NCI-H2081 treated with DMSO at 0.1 percent for 48 hours (cell line): ENCODE measurements at places on chromosomes 6 and 20.

- no peak for DNase-seq
Observed at GRCh38 chr6:129859524-129859923, 1.6 kb downstream of the TMEM244 start.

DNA sequence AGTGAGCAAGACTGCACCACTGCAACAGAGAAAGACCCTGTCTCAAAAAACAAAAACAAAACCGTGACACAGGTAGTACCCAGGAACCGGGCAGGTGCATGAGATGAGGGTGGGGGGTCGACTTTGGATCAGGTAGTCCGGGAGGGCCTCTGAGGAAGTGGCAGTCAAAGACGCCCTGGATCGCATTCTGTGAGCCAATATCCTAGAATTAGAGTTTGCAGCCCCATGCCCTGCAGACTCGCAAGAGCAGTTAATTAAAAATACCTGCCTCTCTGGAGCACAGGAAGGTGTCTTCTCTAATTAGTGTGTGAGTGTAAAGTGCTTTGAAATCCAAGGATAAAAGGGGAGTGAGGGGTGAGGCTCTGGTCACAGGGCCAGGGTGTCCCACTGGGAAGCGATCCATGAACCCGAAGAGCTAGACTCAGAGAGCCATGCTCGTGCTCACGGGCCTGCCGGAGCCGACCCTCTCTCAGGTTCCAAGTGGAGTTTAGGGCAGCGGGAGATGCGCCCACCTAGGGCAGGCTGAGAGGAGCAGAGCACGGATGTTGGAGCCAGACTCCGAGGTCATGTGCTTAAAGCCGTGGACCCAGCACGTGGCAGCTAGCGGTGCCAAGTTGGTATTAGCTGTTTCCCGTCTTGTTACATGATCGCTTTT is 74.7 kb upstream of the PTPN1 start:
- DNase-seq: no peak

DNA sequence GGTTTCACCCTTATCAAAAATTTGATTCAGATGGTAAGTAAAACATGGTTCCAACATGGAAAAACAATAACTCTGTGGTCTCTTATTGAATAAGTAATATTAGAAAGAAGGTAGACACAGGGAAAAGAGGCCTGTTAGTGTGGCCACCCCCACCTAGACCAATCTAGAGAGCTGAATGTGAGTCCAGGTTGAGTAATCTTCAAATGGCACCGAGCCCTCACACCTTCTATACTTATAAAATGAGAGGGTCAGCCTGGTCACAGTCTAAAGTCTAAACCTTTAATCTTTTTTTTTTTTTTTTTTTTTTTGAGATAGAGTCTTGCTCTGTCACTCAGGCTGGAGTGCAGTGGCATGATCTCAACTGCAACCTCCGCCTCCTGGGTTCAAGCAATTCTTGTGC is 6.9 kb downstream of the FAM184A start:
- no peak for DNase-seq

DNA sequence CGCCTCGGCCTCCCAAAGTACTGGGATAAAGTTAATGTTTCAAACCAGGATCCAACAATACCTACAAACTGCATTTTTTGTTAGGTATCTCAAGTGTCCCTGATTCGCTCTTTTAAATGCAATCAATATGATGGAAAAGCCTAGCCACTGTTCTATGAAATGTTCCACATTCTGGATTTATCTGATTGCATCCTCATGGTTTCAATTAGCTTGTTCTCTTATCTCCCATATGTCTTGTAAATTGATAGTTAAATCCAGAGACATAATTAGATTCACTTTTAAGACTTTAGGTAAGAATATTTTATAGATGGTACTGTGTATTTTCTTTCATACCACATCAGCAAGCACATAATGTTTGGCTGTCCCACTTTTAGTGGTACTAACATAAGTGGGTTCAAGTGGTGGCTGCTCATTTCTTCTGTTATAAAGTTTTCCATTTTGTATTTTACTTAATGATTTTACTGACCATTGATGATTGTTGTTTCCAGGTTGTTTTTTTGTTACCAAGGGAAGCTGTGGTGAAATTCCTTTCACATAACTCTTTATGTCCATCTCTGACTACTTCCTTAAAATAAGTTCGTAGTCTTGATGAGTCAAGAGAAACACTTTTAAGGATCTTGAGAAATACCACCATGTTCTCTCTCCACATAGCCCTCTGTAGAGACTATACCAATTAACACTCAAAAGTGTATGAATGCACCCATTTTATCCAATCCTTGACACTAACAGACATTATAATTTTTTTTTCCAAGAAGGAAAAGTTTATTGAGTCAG is 40.5 kb downstream of the RNGTT start:
- DNase-seq: no peak

- DNase-seq: no peak
Observed at GRCh38 chr20:6588296-6588695, 179.2 kb upstream of the BMP2 start.

DNA sequence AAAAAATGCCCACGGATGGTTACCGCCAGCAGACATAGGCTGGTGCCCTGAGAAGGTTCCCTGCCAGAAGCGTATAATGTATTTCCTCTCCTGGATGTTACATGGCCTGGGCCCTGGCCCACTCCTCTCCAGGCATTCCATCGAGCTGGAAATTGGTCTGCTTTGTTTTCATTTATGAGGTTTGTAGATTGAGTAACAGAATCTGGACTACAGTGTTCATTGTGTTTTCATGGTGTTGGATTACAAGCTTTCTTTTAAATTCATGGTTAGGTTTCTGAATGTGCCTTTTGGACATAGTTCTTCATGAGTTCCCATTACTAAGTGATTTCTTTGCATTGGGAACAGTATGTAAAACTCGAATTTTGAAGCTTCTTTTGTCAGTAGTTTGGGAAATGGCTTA is 6.4 kb downstream of the TIAM2 start:
- DNase-seq: no peak

DNA sequence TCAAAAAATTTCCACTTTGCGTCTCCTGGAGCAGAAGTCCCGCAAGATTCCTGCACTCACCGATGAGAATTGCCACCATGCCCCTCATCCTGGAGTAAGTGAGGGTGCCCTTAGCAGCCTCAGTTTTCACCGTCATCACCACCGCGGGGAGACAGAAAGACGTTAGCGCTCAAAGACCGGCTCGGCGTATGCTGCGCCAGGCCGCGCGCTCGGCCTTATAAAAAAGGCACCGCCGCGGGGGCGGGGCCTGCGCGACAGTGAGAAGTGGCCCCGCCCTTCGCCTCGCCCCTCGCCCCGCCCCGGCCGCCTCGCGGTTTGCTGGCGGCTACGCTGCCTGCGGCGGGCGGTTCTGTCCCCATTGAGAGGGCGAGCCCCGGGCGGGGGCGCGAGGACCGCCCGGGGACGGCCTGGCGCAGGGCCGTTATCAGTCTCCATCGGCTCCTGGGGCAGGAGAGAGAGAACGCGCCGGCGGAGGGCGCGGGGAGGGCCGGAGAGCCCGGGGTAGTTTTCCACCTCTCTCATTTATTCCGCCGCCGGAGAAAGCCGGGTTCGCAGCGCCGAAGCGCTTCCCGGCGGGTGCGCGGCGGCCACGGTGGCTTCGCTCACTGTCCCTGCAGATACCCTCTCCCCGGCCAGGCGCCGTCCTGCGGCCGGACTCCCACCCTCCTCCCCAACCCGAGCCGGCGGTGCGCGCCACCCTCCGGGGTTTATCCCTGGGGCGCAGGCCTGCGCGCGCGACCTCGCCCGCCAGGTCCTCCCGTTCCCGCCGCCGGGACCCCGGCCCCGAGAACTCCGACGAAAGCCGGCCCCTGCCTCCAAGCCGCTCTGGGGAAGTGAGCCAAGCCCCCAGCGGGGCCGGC is 122.5 kb upstream of the SLC2A12 start:
- DNase-seq: peak; percentile 26

GRCh38 chr6:110495949-110496348 is 19.5 kb upstream of the SLC22A16 start:
- no peak for DNase-seq

- no peak for DNase-seq
Observed at GRCh38 chr6:95636552-95637431, 59.5 kb downstream of the MANEA start.

DNA sequence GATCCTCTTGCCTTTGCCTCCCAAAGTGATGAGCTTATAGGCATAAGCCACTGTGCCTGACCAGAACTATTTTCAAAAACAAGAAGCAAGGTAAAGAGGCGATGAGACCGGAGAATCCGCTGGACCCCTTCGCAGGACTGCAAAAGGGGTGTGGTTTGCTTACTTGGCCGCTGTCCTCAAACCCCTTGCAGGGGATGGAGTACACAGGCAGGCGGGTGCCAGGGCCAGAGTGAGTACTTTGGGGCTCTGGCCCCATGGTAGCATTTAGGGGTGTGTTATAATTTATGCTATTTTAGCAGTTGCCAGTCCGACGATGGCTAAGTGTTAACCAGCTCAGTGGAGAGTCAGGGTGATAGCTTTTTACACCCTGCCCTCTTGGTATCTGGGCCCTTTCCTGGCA is 1454.9 kb downstream of the HACE1 start:
- no peak for DNase-seq

DNA sequence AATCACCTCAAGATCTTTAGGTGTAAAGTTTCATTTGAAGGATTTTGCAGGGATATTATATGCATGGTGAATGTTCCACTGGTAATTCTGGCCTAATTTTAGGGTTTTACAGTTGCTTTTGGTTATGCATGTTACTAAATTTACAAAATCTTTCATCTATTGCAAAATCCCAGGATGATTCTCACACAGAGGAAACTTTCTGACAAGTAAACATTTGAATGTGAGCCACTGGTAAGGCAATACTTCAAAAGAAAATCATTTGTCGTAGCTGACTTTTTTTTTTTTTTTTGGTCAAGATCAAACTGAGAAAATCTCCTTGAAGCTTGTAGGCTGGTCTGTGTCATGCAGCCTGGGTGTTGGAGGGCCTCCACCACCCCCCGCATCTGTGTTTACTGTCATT is 141.9 kb upstream of the EXOC2 start:
- no peak for DNase-seq

DNA sequence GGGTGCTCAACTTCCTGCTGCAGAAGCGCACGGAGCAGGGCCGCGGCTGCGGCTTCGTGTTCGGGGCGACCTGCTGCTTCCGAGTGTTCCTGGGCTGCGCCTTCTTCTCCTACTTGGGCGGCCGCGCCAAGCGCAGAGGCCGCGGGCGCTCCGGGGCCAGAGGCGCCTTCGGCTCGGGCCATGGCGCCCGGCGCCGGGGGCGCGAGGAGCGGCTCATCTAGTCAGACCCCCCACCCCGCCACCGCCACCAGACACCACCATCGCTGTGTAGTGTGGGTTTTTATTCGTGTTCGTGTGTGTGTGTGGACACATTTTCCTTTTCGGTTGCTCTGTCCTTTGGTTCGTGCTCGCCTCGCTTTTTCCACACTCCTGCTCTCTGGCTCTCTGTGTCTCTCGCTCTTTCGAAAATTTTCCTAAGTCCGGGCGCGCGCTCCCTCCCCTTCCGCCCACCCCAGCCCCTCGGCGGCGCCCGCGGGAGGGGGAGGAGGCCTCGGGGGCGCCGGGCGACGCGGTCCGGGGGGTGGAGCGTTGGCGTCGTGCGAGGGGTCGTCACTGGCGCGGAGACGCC is 38.1 kb downstream of the GNAS start:
- DNase-seq: no peak

- no peak for DNase-seq
Observed at GRCh38 chr6:7566107-7566506, 23.9 kb upstream of the SNRNP48 start.
